Stimulated activated CD8-positive, alpha-beta memory T cell treated with anti-CD3 and anti-CD28 coated beads, Interleukin-2, amount 100 ng/mL, for 1 hour (primary cell): ENCODE measurements at places on chromosomes 12 and 14.

- no peak for DNase-seq
Measured at GRCh38 chr12:67103521-67103920, 165.6 kb upstream of the CAND1 start.

GRCh38 chr14:91396959-91397815, 20.4 kb downstream of the CCDC88C start:
- DNase-seq: no peak

- no peak for DNase-seq
Measured at GRCh38 chr12:33589576-33590114, 150.0 kb upstream of the SYT10 start.

GRCh38 chr14:25696176-25696575, 646.2 kb upstream of the STXBP6 start:
- DNase-seq: no peak

GRCh38 chr12:77042833-77043232, 22.5 kb downstream of the E2F7 start:
- no peak for DNase-seq
